ENCODE measurements at places on chromosomes 4 and X.

- DNase-seq, result peak; percentile 3
Observed at GRCh38 chrX:144006811-144007210, 122.9 kb downstream of the UBE2NL start.

DNA sequence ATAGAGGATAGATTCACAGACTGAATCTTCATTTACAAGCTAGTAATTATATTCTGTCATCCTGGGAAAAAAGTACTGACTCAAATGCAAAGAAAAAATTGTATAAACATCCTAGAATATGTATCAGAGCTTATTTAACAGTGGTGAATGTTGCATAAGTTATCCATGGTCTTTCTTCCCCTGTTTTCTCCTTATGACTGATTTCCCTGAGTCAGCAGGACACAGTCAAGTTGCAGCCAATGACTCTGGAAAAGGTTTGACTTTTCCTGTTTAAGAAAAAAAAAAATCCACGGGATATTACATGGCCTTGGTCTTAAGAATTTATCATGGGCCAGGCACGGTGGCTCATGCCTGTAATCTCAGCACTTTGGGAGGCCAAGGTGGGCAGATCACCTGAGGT, 36.5 kb downstream of the INPP4B start:
- DNase-seq, result no peak

DNA sequence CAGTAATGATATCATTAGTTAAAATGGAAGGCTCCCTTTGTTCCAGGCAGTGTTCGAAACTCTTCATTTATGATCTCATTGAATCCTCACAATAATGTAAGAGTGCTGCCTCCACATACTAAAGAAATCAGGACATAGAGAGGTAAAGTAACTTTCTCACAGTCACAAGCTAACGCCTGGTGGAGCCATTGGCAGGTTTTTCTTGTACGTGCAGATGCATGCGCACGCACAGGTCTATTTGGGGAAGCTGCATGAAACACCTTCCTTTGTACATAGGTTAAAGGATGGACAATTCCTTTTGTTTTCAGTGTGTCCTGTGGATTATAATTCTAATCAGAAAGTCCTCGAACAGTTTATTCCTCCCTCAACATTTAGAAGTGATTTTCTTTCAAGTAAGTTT, 176.2 kb downstream of the RAPGEF2 start:
- DNase-seq, result no peak

DNA sequence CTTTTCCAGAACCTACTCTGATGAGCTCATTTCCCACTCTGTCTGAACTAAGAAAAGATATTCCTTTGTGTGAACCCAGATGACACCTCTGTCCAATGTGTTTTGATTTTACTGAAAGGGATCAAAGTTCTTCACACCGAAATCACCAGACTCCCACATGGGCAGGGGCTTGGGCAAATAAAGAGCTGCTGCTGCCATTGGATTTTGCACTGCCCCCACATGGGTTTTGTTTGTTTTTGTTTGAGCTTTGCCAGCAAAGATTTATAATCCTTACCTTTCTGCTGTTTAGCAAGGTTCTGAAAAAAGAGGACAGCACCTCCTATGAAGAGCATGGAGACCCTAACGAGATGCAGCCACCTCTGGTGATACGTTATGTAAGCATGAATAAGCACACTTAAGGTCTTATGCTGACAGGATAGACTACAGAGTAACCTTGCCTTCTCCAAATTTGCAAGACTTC, 44.3 kb downstream of the HSD17B13 start:
- DNase-seq, result no peak

DNA sequence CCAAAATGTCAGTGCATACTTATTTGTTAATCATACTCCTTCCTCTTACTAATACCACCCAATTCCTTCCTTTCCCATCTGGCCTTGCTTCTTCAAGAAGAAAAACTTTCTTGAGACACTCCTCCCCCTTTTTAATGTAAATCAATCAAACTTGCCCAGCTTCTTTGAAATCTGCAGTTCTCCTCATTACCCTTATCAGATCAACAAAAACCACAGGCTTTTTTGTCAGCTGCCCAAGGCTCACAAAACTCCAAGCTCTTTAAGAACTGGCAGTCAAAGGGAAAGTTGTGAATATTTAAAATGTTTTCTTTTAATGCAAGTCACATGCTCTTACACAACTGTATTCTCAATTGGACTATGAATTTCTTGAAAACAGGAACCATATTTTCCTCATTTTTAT, 11.3 kb upstream of the MYOZ2 start:
- peak; percentile 19 for DNase-seq

DNA sequence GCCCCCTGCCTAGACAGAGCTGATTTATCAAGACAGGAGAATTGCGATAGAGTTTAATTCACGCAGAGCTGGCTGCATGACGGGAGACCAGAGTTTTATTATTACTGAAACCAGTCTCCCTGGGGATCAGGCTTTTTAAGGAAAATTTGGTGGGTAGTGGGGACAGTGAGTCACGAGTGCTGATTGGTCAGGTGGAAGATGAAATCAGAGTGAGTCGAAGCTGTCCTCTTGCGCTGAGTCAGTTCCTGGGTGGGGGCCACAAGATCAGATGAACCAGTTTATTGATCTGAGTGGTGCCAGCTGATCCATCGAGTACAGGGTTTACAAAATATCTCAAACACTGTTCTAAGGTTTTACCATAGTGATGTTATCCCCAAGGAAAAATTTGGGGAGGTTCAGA, 36.6 kb downstream of the MYOZ2 start:
- DNase-seq, result no peak

DNA sequence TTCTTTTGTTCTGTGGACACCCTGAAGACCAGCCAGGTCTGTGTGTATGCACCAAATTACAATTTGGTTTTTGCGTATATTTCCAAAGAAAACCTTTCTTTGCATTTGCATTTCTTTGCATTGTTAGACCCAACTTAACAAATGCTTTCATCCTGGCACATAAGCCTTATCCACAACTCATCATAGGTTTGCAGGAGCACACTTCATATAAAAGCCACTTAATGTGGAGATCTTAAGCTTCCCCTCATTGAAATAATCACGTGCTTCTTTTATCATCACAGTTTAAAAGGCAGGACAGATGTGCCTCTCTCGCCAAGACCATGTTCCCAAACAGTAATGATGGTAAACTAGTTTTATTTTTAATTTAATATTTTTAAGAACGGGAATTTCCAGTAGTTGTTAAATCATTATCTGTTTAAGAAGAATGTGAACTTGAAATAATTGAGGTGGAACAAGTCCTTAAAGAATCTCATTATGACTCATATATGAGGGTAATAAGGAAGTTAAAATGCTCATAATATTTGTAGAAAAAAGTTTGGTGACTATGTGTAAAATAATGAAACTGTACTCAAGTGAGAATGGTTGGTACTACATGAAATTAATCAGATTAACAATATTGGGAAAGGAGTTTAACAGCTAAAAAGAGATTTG, 65.5 kb downstream of the GLRA3 start:
- DNase-seq, result no peak

GRCh38 chrX:10486373-10486772, 134.0 kb downstream of the MID1 start:
- no peak for DNase-seq

DNA sequence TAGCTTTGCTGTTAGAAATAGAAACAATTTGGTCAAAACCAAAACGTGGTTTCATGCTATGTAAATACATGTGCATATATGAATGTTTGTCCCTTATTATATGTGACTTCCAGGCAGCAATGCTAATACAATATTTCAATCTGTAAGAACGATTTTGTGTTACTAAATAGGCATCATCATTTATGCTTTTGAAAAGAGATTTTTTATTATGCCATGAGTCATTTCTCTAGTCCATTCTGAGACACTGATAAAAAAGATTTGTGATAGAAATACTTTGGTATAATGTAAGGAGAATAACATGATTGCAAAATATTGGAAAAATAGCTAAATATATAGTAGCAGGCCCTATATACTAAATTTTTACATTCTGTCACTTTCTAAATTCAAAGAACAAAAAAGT, 28.9 kb downstream of the SYNPO2 start:
- no peak for DNase-seq

- DNase-seq, result no peak
Observed at GRCh38 chr4:74840936-74841509, 46.7 kb upstream of the BTC start.

- DNase-seq, result no peak
Observed at GRCh38 chrX:79156818-79157217, 12.3 kb downstream of the GPR174 start.

- DNase-seq, result no peak
Observed at GRCh38 chr4:133775881-133776280, 425.7 kb downstream of the PABPC4L start.

DNA sequence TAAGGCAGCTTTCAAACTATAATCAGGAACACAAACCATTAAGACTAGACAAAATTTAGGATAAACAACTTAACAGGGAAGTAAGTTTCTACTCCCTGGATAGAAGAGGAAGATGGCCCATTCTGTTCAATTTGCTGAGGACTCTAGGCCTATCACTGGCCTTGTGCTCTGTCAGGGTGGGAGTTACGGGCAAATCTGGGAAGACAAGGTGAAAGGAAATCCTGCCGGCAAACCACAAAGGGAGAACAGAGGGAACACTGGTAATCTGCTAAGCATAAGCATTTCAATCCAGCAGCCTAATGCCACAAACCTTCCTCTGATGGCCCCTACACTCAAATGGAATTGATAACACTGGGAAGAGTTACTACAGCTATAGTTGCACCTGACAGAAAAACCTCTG, 8.3 kb downstream of the GPR82 start:
- DNase-seq, result no peak

- DNase-seq, result no peak
Observed at GRCh38 chrX:13469963-13470684, 99.3 kb upstream of the EGFL6 start.

GRCh38 chr4:95821867-95822266, 18.0 kb upstream of the PDHA2 start:
- DNase-seq, result no peak

GRCh38 chr4:33649471-33649870, 2594.8 kb downstream of the ARAP2 start:
- DNase-seq, result no peak

- no peak for DNase-seq
Observed at GRCh38 chr4:16646459-16646858, 252.0 kb downstream of the LDB2 start.

DNA sequence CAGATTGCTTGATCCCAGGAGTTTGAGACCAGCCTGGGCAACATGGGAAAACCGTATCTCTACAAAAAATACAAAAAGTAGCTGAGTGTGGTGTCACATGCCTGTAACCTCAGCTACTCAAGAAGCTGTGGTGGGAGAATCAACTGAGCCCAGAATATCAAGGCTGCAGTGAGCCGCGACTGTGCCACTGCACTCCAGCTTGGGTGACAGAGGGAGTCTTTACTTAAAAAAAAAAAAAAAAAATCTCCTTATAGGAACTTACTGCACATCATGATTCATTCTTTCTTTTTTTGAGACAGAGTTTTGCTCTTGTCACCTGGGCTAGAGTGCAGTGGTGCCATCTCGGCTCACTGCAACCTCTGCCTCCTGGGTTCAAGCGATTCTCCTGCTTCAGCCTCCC, 24.3 kb downstream of the UPF3B start:
- no peak for DNase-seq

GRCh38 chr4:51884055-51884454, 41.1 kb downstream of the DCUN1D4 start:
- DNase-seq, result peak; percentile 16

GRCh38 chr4:19655666-19656065, 596.0 kb upstream of the SLIT2 start:
- no peak for DNase-seq

GRCh38 chrX:9465380-9466123, 694 bp downstream of the TBL1X start:
- DNase-seq, result no peak

GRCh38 chr4:86688026-86688425, 93.9 kb downstream of the PTPN13 start:
- DNase-seq, result no peak

- DNase-seq, result peak; percentile 82
Observed at GRCh38 chr4:147546349-147546748, 65.5 kb downstream of the EDNRA start.

DNA sequence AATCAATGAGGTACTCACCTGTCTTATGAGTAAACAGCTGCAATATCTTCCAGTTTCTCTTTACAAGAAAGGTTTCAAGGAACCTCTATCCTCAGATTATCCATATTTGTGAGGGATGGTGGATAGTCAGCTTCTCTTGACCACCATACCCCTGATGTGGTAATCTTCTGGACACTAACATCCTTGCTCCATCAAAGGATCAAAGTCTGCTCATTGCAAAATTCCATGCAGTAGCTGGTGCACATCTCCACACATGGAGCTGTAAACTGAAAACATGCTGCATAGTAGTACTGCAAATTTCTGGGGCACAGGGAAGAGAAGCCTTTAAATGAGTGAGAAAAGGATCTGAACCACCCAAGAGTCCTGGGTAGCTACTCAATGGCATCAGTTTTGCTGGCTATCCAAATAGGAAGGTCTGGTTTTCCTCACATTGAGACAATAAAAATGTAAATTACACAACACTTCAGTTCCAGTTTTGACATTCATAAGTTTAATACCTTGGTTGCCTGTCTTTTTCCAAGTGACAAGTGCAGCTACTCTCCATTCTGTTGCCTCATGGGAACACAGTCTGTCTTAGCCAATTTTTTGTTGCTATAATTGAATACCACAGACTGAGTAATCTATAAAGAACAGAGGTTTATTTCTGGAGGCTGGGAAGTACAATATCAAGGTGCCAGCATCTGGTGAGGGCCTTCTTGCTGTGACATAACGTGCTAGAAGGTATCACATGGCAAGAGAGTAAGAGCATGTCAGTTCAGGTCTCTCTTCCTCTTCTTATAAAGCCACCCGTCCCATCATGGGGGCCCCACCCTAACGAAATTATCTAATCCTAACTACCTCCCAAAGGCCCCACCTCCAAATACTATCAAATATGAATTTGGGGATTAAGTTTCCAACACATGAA, 34.4 kb upstream of the ARHGEF6 start:
- DNase-seq, result no peak

DNA sequence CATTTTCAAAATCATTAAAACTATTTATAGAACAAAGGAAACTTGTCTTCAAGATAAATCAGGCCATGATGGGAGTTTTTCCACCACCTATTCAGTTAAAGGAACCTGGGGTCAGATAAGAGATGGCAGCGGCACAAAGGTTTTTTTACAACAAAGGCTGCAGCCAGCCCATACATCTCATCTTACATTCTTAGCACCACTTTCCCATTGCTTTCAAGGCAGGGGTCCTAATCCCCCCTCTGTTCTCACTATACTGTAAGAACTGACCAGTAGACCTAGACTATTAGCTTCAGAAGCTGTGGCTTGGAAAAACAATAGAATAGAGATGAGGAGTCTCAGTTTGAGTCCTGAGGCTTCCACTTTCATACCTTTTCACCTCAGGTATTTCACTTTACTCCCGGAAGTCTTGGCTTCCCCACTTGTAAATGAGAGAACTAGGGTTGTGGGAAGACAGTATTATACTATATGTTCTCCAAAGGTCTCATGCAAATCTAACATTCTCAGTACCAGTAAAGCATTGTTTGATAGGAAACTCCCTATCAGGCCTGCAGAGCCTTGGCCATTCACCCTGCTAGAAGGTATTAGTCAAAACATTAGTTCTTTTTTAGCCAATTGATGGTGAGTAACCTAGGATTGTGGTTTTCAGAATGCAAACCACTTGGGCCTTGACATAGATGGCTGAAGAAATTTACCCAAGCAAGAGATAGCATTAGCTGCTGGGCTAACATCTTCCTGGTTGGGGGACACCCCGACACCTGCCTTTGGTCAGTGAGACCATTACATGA, 182.9 kb upstream of the PBDC1 start:
- DNase-seq, result no peak

GRCh38 chrX:112935029-112935428, 94.4 kb upstream of the AMOT start:
- DNase-seq, result no peak
